ENCODE measurements at places on chromosomes 6 and 20. TPM values are rescaled to one million over a fixed set of nuclear protein-coding genes. Genes with fewer than 3 reads are reported as not detected.

- peak; percentile 65 for DNase-seq
These were observed 75.2 kb upstream of the CHD6 start for GRCh38 chr20:41693136-41693979.

DNA sequence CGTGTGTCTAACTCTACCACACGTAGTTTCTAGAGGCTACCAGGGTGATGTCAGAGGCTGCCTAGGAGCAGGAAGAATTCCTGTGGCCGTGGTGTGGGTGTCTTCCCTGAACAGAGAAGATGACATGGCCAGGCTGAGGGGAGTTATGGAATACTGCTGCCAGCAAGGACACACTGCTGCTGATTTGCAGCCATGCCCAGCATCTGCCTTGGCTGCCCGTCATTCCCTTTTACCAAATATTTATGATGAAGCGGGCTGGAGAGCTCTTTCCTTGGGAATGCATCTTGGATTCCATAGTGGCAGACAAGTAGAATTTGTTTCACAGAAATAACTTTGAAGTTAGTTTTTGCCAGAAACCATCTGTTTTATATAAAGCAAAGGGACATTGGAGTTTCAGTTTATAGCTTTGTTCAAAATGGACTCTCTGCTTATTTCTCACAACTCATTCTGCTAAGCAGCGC lies 80.8 kb upstream of the VSTM2L start:
- no peak for DNase-seq

The VGLL2 gene
- 0.13 TPM for total RNA-seq

The ZGPAT gene
- total RNA-seq, result 21.4 TPM

- no peak for DNase-seq
These were observed 175.4 kb upstream of the HDDC2 start for GRCh38 chr6:125477156-125477555.

The PKIB gene
- 73.3 TPM for total RNA-seq

DNA sequence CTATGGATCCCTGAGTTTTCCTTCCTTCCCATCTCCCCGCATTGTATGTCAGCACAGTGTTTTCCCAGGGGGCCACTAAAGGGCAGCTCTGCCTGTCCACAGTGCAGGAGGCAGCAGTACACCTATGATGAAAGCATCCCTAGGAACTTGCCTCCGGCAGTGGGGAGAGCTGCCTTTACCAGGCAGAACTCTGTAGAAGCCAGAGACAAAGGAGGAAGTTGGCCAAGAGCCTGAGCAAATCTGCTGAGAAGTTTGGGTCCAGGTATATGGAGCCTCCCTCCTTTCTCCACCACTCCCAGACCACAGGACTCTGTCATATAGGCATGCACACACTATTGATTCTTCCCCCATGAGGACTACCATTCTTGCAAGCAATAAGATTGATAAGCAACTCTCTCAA lies 282.7 kb downstream of the TBC1D7 start:
- DNase-seq, result no peak

The GMPR gene
- 1.2 TPM for total RNA-seq

- no peak for DNase-seq
These were observed 21.6 kb downstream of the PNLDC1 start for GRCh38 chr6:159821726-159822125.

DNA sequence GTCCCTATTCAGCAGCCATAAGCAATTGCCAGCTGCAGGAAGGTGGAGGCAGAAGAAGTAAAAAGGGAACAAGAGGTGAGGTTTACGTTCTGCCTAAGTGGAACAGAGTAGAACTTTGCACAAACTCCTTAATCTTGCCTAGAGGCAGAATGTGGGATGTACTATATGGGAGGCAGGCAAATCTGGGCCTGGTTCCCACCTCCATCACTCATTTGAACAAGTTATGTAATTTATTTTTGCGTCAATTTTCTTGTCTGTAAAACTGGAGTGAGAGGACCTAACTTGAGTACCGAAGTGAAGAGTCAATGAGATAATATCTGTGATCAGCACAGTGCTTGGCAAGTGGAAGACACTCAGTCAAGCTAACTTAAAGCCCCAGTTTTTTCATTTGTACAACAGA lies 2.0 kb upstream of the TPBG start:
- no peak for DNase-seq

GRCh38 chr20:48758206-48758820 lies 69.5 kb downstream of the PREX1 start:
- DNase-seq, result no peak

The CGA gene
- not detected for total RNA-seq

- no peak for DNase-seq
These were observed 596.8 kb downstream of the QKI start for GRCh38 chr6:164011321-164011720.

- DNase-seq, result no peak
These were observed 15.4 kb downstream of the UNC93A start for GRCh38 chr6:167306401-167306998.

The HNF4A gene
- not detected for total RNA-seq

GRCh38 chr20:58707770-58708169 lies 15.2 kb downstream of the NPEPL1 start:
- no peak for DNase-seq

The GJA10 gene
- total RNA-seq, result not detected

DNA sequence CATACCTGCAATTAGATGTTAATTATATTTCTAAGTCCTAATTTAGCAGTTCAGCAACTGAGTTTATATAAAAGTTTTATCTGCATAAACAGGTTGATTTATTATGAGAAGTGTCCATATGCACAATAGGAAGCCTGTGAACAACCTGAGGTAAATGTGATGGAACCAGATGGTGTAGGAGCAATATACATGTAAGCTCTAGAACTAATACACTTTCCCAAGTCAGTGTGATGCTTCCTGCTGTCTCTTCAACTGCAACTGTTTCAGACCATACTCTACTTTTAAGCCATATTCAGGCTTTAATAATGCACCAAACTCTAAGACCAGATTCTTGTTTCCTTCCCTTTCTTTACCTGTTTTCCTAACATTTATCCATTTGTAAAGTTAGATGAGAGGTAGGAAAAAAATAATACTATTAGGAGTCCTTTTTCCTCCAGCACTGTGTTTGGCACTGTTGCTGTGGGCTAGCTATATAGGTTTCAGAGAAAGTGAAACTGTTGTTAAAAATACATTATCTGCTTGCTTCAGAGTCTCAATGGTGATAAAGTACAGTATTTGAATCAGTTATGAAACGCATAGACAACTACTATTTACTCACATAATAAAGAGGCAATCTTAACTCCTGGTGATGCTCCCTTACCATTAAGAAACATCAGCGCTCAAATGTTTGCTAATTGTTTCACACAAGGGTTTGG lies 1009.3 kb downstream of the GRIK2 start:
- no peak for DNase-seq

DNA sequence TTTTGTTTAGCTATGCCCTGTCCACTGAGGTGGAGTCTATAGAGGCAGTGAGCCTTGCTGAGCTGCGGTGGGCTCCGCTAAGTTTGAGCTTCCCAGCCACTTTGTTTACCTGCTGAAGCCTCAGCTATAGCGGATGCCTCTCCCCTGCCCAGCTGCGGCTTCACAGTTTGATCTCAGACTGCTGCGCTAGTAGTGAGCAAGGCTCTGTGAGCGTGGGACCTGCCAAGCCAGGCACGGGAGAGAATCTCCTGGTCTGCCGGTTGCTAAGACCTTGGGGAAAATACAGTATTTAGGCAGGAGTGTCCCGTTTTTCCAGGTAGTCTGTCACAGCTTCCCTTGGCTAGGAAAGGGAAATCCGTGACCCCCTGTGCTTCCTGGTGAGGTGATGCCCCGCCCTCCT lies 138.4 kb downstream of the SMAP1 start:
- no peak for DNase-seq

The TP53INP2 gene
- 4.8 TPM for total RNA-seq

- DNase-seq, result no peak
These were observed 55.4 kb downstream of the MRPL14 start for GRCh38 chr6:44071670-44072451.

DNA sequence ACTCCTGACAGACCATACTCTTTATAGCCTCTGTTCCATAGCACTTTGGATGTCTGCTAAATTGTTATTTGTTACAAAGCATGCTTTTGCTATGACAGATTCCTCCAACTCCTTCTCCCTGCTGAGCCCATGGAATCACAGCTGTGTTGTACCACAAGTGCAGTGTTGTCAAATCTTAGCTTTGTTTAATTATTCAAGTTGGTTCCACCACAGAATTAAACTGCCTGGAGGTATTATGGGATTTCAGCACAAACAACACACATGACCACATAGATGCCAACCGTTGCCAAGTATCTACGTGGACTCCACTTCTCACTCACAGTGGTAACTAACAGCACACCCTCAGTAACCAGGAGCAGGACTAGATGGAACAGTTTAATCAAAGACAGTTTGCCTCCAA lies 32.7 kb upstream of the MARCKS start:
- DNase-seq, result no peak

DNA sequence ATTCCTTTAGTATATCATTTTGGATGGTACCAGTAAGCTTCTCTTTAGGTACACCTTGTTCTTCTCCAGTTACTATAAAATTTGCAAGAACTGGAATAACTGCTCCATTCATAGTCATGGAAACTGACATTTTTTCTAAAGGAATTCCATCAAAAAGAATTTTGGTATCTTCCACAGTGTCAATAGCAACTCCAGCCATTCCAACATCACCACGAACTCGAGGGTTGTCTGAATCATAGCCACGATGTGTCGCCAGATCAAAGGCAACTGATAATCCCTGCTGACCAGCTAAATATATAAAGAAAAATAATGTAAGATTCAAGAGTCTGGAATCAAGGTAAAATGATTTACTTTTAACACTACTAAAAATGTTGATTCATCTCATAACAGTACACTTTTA lies 5.3 kb downstream of the MMUT start:
- DNase-seq, result no peak

The RIMS4 gene
- total RNA-seq, result 44.2 TPM

DNA sequence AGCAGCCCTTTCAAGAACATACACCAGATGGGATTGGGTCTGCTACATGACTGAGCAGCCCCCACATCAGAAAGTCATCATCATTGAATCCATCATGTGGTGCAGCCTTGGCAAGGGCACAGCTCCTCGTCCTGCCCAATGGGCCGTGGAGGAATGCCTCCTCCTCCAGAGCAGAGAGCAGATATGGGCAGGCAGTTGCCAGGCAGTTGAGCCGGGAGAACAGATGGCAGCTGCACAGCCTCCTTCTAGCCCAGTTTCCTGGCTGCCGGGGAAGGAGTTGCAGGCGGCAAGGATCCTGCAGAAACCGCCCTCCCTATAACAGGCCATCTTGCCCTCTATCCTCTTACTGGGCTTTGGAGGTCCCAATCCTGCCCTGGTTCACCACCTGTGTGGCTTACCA lies 11.9 kb upstream of the ZFAND3 start:
- DNase-seq, result no peak

DNA sequence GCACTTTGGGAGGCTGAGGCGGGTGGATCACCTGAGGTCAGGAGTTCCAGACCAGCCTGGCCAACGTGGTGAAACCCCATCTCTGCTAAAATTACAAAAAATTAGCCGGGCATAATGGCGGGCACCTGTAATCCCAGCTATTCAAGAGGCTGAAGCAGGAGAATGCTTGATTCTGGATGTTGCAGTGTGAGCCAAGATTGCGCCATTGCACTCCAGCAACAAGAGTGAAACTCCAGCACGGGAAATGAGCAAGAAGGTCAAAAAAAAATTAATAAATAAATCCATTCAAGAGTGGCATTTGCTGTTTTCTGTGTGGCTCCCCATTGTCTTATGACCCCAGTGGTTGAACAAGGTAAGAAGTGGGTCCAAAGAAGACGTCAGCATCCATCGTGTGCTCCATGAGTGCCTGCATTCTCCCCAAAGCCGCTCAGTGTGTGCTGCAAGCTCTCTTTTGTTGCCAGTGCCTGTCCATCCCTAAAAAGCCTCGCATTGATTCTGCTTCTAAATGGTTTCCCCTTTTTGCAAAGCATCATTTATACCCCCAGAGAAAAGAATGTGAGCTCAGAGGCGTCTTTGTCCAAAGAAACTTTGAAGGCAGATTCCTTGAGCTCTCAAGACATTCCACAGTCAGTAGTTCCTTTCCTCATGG lies 38.8 kb upstream of the MAP3K4 start:
- no peak for DNase-seq

The ADAM33 gene
- total RNA-seq, result 5.7 TPM

GRCh38 chr6:81491454-81492101 lies 260.9 kb downstream of the TENT5A start:
- no peak for DNase-seq

The MCHR2 gene
- total RNA-seq, result not detected

- no peak for DNase-seq
These were observed 12.9 kb downstream of the CASS4 start for GRCh38 chr20:56424931-56425330.

DNA sequence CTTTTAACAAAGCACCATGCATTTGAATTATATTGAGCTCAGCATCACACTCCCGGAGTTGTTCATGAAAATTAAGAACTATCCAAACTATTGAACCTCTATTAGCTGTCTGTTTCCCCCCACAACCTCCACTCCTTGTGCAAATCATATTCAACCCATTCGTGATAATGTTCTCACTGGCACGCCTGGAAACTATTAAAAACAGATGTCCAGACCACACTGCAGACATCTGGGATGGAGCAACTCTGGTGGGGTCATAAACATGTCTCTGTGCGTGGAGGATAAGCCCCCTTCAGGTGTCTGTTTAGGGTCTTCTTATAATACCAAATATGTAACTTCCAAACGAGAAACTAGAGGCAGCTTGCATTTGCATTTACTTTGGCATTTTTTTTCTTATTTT lies 193.7 kb downstream of the TFAP2A start:
- no peak for DNase-seq

- no peak for DNase-seq
These were observed 859 bp upstream of the CLPS start for GRCh38 chr6:35797837-35798526.

The BIRC7 gene
- total RNA-seq, result not detected

GRCh38 chr6:38631186-38631783 lies 8.4 kb downstream of the BTBD9 start:
- DNase-seq, result no peak
